ENCODE measurements at places on chromosomes 5 and 9. TPM values are rescaled to one million over a fixed set of nuclear protein-coding genes. Genes with fewer than 3 reads are reported as not detected.

ADGRD2 gene
- polyA plus RNA-seq = not detected

DNA sequence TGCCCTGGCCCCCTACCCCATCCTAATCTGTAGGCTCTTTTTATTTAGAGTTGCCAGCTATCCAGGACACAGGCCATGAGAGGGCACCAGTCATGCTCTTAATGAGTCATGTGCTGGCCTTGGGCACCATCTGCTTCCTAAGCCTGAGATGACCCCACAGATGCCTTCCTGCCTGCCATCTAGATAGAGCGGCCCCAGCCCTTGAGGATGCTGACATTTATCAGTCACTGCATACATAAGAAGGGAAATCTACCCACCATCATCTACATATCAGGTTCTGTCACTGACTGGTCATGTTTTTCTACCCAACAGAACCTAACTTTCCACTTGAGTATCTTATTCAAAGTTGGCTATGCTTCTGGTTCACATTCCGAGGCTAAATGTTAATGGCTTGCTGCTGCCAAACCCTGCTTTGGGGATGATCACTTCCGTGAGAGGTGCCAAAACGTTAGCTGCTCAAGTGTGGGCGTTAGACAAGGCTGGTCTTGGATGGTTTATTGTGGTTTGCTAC, 49.9 kb upstream of the TTC23L start:
- no peak for DNase-seq

DNA sequence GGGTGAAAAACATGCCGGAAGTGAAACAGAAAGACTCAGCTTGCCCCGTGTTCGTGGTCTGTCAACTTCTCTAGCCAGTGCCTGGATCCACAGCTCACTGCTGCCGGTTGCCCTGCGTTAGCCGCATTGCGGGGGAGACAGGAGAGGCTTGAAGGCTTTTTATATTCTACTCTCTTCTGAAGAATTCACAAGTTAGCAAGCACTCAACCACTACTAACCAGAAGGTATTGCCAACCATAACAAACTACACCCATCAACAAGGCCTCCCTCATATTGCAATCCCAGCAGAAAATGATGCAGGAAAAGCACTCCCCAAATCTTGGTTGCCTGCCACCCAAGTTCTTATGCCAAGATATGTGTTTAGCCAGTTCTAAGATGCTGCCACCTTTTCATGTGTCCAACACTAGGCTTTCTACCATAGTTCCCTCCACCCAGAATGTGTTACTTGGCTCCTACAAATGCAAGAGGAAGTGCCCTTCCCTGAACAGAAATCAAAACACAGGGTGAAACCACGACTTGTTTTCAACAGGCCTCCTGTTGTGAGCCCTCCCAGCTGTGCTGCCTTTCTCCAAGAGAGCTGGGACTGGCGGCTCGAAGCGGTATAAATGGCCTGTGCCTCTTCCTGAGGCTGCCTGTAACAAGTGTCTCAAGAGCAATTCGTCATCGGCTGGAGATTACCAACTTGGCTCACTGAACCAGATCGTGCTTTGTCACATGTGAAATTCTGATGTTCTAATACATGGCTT, 129.0 kb downstream of the SNX18 start:
- DNase-seq = no peak

GRCh38 chr5:100904259-100904861, 1.3 kb upstream of the ST8SIA4 start:
- DNase-seq = no peak

DNA sequence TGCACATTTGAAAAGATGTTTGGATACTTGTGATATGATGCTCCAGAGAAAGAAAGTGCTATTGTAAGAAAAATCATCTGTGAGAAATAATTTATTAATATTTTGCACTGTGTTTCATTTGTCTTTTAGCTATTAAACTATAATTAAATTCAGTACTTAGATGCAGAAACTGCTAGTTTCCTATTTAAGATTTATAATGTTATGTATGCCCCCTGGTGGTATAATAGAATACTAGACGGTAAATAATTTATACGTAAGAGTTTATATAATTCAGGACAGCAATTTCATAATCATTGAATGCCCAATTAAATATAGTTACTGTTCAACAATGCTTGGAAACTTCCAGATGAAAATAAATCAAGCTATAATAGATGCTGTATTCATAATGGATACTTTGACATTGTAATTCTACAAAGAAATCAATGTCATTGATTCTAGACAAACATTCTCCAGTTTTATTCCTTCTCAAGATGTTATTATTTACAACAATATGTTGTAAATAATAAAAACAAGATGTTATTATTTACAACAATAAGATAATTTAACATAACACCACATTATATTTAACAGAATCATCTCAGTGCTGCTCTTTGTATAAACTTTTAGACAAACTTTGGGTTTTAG, 101.0 kb downstream of the TMEM232 start:
- no peak for DNase-seq

DNA sequence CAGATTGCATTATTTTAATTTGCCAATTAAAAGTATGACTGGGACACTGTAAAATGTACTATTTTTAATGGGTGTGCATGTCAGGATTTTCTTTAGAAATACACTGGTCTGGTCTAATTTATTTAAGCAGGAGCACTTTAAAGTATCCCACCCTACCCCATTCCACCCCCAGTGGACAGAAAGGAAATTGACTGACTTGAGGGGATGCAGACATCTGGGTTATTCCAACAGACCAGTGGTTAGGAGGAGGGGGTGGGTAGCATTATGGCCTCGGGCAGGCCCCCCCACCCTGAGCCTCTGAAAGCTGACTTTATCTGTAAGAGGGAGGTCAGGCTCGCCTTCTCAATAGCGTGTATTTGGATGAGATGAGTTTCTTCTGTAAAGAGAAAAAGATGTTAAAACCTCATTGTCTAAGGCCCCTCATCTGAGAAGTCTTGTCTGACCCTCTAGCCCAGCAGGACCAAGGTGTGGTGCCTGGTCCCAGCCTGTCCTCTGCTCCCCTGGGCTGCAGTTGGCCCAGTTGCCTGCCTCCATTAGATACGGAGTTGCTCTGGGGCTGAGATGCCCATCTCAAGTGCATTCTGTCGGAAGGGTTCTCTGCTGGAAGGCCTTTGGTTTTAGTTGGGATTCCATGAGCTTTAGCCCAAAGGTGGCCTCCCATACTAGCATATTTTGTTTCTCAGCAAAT, 4.4 kb downstream of the HNRNPAB start:
- DNase-seq = no peak

DNA sequence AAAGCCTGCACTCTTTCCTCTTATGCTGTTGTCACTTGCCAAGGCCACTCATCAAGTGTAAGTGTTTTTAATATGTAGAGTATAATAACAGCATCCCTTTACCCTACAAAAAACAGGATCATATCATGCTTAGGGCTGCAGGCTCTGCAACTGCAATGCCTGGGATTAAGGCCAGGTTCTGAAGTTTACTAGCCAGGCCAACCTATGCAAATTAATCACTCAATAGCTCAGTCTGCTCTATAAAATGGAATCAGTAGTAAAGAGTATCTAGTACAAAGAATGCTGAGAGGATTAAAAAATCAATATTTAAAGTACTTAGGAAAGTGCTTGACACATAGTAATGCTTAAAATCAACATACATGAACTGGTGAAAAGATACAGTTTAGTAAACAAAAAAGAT, 253.3 kb downstream of the EDIL3 start:
- DNase-seq = no peak

DNA sequence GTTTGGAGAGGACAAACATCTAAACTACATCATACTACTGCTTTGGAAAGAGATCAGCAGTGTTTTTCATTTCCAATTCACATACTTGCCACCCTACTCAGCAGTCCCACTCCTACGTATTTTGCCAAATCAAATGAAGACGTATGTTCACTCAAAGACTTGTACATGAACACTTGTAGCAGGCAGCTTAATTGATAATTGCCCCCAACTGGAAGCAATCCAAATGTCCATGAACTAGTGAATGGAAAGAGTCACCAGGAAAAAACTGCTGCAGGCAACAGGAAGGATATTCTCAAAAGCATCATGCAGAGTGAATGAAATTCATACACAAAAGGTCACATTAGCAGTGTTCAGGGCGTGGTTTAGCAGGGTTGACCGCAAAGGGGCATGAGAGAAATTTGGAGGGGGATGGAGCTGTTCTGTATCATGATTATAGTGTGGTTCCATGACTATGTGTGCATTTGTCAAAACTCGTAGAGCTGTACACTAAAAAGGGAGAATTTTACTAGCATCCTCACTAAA, 38.8 kb downstream of the PAEP start:
- DNase-seq = no peak

GRCh38 chr5:177608243-177609075, 8.5 kb downstream of the B4GALT7 start:
- no peak for DNase-seq

DNA sequence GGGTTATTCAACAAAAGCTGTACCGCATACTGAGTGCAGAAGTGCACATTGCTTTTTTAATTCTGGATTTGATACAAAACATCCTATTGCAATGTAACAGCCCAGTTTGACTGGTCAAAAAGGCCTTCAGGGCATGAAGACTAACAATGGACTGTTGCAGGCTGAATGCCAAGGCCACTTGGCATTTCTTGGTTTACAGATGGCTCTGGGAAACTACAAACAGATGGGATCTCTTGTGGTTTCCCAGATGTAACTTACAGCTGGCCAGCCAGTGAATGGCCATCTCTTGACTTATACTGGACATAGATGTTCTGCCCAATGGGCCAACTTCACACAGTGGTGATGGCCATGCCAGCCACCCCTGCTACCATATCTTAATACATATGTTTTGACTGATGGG, 36.8 kb downstream of the UGT3A2 start:
- no peak for DNase-seq
